Stimulated activated CD8-positive, alpha-beta memory T cell treated with anti-CD3 and anti-CD28 coated beads, Interleukin-4, amount 100 ng/mL, for 1 hour (primary cell): ENCODE measurements at places on chromosomes 5 and 9.

GRCh38 chr5:127705120-127705892 lies 2.1 kb downstream of the CCDC192 start:
- no peak for DNase-seq

DNA sequence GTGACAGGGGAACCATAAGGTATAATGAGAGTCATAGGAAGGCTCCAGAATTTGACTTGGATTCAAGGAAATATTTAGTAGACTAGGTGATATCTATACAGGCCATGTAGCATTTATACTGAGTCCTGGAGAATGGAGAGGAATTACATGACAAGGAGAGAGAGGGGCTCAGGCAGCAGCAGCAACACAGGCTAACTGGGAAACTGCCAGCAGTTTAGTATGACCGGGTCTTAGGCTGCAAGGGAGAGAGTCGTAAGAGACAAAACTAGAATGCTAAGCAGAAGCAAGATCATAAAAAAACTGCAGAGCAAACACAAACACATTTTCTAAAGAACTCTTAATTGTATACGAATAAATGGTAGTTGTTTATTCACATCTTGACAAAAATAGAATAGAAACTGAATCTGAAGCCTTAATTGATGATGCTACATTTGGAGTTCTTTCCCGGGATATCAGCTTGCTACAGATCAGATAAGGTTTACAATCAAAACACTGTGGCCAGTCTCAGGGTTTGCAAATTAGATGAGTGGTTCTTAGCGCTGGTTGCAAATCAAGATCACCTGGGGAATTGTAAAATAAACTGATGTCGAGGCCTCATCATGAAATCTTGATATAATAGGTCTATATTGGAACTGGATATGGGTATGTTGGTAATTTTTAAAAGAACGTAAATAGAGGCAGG lies 480.0 kb upstream of the C9orf72 start:
- DNase-seq, result no peak

DNA sequence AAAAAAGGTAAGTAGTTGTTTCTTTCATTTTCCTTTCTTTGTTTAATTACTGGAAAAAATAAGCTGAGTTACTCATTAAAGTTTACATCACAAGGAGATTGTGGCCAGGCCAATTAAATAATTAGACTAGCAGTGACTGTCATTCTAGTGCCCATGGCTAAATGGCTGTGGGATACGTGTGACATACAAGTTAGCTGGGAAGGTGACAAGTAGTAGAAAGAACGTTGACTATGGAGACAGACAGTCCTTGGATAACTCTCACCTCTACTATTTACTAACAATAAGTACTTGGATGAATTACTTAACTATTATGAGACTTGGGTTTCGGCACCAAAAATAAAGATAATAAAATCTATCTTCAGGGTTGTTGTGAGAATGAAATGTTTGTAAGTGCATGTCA lies 7.0 kb upstream of the LOX start:
- DNase-seq, result no peak

GRCh38 chr9:134381671-134382516 lies 55.6 kb downstream of the RXRA start:
- no peak for DNase-seq

- DNase-seq, result no peak
Measured at GRCh38 chr9:35928591-35929452, 19.5 kb downstream of the SPAAR start.

DNA sequence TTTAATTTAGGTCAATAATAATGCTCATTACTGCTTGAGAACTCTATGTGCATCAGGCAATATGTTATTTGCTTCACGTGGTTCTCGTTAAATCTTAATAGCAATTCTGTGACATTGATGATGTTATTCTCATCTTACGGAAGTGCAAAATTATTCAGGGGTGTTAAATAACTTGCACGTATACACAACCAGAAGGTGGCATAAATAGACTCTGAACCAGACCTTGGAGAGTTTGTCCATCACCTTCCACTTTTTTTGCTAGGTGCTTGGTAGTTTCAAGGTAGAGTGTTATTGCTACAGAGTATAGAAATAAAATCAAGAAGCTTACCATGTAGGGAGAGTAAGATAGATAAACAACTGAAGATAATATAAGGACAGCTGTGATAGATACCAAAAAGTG lies 23.6 kb upstream of the TNFAIP8 start:
- DNase-seq, result no peak

DNA sequence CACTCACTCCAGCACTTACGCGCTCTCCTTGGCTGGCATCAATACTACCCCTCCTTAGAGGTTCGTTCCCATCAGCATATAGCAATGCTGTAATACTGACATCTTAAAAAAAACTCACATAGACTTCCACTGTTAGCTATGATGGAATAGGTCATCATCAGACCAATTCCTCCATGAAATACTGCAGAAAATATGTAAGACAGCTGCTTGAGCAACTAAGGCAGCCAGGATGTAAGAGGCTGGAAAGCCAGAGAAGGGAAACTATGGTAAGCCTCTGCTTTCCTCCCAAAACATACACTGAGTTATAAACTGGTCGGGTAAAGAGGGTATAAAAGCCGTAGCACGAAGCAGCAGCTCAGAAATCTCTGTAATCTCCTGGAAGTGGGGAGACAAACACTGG lies 33.5 kb downstream of the AUH start:
- DNase-seq, result no peak

GRCh38 chr9:116572095-116572748 lies 114.9 kb upstream of the TRIM32 start:
- DNase-seq, result no peak

DNA sequence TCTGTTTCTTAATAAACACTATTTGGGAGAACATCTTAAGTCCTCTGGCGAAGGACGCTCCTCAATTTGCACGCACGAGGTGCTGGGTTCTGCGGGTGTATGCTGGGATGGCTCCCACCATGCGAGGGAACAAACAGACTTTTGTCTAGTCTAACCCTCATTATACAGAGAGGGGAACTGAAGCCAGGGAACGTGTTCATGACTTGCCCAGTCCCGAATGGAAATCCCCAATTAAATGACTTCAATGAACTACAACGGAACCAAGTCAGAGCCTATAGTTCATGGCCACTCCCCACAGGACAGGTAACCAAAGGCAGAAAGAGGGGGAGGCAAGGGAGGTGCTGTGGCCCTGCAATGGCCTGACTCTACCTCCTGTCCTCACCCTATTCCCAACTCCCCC lies 9.3 kb downstream of the TLE1 start:
- DNase-seq, result no peak

DNA sequence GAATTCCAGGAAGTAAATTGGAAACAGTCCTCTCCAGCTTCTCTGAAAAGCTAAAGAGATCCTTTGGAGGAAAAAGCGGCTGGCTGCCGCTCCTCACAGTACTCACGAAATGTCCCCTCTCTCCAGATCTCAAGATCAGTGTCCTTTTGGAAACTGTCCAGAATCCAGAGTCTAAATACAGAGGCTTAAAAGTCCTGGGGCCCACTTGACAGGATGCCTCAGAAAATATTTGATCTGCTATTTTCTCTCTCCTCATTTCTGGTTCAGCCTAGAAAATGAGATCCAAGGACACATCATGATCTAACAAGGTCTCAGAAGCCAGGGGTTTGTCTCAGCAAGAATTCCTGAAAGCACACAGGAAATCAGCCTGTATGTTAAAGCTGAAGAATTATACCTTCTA lies 7.2 kb downstream of the C1QTNF2 start:
- DNase-seq, result no peak

GRCh38 chr5:5739490-5739945 lies 317.0 kb downstream of the ICE1 start:
- no peak for DNase-seq

DNA sequence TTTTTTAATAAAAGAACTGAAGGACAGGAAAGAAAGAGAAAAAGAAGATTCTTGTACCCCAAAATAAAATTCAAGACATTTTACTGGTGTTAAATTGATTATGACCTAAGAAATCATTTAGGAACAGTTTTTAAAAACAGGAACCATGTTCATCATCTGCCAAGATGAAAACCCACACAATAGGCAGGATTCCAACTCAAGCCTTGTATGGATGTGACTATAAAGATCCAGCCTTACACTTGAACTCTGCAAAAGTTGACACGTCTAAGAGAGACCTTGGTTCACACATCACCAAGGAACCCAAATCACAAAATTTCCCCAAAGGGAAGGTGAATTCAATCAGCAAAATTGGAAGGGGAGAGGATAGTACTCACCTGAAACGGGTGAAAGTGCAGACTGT lies 82.6 kb downstream of the SMIM23 start:
- no peak for DNase-seq

GRCh38 chr9:134496413-134497282 lies 145.0 kb upstream of the COL5A1 start:
- DNase-seq, result no peak

DNA sequence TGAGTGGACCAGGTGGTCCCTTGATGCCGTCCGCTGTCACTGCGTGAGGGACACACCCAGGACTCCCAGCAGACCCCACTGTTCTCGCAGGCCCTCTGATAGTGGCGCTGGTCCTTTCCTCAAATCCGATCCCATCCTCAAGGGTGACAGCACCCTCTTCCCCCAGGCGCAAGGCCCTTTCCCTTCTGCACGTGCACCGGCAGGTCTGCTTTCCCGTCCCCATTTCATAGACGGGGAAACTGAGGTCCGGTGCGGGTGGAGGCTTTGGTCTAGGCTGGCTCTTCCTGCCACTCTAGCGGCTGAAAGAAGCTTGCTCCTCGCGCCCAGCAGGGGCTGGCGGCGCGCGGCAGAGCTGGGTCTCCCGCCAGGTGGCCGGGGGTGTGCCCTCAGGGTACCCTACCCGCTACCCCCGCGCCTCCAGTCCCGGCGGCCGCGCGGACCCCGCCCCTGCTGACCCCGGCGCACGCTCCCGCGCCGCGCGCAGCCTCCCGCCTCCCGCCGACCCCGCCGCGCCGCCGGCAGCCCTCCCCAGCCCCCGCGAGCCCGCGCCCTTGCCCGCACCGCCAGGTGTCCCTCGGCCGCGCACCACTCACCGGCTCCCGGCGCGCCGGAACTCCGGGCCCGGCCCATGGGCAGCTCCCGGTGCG lies 453 bp downstream of the RASGEF1C start:
- no peak for DNase-seq

GRCh38 chr9:19405771-19406170 lies 3.0 kb upstream of the ACER2 start:
- no peak for DNase-seq

DNA sequence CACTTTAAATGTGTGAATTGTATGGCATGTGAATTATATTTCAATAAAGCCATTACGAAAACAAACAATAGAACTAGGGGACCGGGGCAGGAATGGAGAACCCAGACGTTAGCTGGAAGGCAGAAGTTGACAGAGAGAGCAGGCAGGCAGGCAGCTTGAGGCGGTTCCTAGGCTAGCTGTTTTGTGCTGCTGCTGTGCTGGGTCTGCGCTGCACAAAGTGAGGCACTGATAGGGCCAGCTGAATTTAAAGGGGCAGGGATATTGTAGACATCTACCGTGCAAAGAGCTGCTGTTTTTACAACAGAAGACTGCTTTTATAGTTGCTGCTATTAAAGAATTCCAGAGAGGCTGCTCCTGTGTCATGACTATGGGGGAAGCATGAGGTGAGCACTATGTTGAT lies 21.6 kb upstream of the MIER3 start:
- DNase-seq, result no peak

- DNase-seq, result no peak
Measured at GRCh38 chr9:124348363-124348762, 66.9 kb downstream of the PSMB7 start.

DNA sequence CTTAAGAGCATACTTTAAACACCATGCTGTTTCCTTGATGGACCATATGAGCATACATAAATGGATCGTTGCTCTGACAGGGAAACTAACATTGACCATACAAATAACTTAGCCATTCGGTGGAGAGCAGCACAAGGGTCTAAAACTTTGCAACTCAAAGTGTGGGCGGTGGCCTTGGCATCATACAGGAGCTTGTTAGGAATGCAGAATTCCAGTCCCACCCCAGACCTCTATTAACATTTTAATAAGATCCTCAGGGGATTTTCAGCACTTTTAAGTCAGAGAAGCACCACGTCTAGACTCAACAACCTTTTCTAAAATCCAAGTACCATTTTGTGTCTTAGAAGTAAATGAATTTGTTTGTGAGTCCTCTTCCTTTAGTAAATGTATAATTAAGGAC lies 260.9 kb downstream of the EBF1 start:
- no peak for DNase-seq

DNA sequence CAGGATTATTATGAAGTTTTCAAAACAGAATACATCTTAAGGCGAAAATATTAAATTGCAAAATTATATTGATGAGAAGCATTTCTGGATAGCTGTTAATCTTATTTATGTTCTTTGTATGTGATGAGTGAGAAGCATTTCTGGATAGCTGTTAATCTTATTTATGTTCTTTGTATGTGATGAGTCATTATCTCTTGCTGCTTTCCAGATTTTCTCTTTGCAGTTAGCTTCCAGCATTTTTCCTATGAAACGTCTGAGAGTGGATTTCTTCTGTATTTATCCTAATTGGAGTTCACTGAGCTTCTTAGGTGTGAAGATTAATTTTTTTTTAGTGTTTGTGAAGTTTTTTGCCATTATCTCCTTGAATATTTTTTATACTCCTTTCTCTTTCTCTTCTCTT lies 8.2 kb downstream of the TMEM232 start:
- DNase-seq, result no peak

DNA sequence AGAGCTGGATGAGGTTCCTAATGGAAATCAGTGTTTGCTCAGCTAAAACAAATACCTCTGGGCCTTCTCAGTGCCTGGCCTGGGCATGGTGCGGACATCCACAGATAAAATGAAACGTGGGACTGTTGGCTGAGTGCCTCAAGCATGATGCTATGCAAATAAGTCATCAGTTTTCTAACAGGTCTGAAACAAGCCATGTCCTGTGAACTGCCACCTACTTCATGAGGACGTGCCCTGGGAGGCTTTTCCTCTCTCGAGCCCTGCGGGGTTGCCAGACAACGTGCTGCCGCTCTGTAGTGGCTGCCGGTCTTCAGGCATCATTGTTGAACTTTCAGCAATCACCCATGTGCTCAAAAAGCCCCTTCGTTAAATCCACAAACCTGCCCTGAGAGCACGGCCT lies 240.4 kb upstream of the IRX2 start:
- no peak for DNase-seq

DNA sequence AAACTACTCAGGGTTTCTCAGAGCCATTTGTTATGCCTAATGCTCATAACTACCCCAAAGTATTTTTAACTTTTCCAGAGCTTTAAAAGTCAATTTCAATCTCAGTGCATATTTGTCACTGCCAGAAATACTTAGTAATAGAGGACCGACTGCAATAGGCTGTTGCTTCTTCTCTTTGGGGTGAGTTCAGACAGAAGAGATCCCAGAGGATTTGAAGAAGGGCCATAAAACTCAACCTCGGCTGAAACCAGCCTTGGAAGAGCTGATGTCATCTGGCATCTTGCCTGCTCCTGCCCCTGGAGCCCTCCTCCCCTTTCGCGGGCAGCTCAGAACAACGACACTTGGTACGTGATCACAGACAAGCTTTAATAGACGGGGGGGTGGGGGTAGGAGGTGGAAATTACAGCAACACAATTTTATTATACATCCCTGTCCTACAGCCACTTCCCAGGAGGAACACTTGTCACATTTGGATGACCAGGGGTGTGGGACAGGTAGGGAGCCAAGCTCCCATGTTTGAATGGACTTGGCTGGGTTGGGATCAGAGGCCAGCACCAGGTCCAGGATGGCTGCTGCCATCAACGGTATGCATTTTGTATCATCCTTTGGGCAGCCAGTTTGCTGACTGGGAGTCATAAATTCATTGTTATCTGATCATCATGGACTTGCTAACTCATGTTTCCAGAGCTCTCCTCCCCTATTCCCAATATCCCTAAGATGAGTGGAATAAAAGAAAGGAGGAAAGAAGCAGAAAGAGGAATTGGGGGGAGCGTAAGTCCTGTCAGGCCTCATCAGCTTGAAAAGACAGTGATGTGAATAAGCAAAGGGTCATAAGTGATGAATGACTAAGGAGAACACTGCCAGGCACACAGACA lies 186.6 kb upstream of the PANK3 start:
- DNase-seq, result no peak
